ENCODE measurements at places on chromosomes 2 and 18.

DNA sequence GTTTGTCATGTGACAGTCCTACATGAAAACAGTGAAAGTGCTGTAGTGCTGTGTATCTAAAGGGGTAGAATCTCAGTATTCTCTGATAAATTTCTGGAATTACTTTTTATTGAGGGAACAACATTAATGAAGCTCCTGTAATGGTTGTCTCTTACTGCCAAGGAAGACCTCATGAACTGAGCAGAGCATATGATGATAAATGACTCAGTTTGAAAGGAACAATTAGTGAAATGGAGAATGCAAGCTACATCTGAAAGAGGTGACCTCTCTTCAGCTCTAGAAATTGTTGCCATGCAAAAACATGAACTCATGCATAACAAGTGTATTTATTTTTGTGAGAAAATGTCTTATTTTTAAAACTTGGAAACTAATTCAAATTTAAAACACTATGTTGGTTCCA, 93.6 kb downstream of the SCN9A start:
- DNase-seq: no peak

DNA sequence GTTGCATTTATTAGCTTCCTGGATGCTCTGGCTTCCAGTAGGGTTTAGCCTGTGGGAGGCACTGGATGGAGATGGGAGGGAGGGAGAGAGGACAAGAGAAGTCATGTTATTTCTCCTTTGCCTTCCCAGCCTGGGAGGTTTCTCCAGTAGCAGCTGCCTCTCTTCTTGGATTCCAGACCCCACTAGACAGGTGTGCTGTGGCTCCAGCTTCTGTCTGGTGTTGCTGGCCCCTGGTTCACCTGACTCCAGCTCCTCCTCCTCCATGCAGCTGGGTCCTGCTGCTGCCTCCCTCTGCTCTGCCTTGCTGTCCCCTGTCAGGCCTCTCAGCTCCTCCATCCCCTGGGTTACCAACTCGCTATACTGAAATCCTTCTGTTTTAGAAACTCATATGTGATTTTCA, 188.9 kb upstream of the TNP1 start:
- DNase-seq: no peak

GRCh38 chr2:70145144-70145490, 45.7 kb downstream of the C2orf42 start:
- DNase-seq: no peak

DNA sequence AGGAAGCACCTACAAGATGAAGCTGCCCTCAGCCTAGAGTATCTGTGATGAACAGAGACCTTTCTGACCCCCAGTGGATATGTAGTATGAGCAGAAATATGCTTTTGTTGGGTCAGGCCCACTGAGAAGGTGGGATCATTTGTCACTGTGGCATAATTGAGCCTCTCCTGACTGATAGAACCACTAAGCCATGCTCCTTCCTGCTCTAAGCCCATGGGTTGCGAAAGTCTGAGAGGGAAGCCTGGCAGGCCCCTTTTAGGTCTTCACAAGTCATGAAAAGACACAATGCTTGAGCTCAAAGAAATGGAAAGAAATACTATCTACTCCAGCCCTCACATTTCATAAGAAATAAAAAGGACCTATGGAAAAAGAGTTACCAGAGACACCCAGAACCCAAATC, 127.7 kb downstream of the TNS1 start:
- no peak for DNase-seq

- DNase-seq: no peak
Measured at GRCh38 chr2:181957668-181958067, 28.0 kb upstream of the PPP1R1C start.

GRCh38 chr2:181326661-181327060, 130.5 kb upstream of the ITGA4 start:
- DNase-seq: no peak

GRCh38 chr2:173043897-173044519, 31.6 kb upstream of the MAP3K20 start:
- no peak for DNase-seq

DNA sequence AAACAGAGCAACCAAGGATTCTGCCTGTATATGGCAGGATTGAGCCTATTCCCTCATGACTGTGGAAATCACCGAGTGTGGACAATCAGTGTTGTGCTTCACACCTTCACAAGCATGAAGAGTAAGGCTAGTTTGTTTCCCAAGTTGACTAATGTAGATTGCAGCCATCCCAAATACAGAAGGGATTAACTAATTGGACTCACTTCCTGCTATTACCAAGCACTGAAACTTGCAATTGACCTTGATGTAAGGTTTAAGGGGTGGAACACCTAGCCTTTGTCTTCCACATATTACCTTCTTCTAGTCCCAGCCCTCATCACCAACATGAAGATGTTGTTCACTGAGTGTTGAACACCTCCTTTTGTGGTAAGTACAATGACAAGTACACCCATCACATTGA, 120.9 kb upstream of the RND3 start:
- no peak for DNase-seq

DNA sequence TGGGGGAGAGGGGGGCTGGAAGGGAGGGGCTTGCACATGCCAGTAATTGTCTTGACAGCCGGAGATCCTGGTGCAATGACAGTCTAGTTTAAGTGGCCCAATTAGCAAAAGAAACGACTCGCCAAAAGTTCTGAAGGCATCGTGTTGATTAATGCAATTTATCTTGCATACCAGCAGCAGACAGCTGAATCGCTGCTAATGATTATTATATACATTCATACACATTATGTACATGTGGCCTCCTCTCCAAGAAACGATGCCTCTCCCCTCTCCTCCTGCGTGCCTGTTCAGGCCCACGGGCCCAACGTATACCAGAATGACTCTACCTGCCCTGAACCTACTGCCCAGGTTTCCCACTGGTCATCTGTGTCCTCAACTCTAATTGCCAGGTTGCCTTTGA, 214.5 kb downstream of the CELF4 start:
- no peak for DNase-seq

DNA sequence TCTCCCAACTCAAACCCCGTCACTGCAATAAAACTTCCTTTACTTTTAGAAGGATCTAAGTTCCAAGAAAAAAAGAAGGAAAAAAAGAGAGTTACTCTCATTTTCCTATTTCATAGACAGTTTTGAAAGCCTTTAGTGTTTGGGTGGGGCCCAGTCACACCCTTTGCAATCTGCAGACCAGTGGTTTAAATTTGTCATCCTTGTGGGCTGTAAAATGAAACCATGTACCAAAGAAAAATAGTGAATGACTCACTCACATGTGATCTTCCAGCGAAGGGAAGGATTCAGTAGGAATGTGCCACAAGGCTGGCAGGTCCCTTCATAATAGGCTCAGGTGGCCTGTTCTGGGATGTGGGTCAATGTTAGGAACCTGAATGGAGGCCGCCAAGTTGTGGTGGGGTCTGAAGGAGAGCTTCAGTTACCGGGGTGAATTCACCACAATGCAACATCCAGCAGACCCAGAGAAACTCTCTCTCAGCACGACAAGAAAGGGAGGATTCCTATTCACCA, 28.3 kb downstream of the ANXA4 start:
- no peak for DNase-seq

DNA sequence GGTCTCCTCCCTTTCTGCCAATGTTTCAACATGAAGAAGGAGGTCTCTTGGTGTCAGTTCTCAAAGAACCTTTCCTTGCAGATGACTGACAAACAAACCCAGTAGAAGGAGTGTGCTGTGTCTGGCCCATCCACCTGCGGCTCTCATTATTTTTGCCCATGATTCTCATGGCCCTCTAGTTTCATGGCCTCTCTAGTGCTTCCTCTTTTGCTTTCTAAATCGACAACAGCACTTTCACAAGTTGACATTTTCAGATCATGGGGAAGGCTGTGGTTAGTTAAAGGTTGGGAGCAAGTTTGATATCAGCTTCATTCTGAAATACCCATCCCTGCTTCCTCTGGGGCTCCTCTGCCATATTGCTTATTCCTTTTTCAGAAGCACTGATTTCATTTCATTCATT, 805.2 kb downstream of the SLC4A3 start:
- DNase-seq: no peak

- DNase-seq: no peak
Measured at GRCh38 chr18:56161566-56162260, 476.7 kb downstream of the TXNL1 start.

GRCh38 chr2:170972296-170973224, 43.5 kb downstream of the GORASP2 start:
- DNase-seq: no peak

DNA sequence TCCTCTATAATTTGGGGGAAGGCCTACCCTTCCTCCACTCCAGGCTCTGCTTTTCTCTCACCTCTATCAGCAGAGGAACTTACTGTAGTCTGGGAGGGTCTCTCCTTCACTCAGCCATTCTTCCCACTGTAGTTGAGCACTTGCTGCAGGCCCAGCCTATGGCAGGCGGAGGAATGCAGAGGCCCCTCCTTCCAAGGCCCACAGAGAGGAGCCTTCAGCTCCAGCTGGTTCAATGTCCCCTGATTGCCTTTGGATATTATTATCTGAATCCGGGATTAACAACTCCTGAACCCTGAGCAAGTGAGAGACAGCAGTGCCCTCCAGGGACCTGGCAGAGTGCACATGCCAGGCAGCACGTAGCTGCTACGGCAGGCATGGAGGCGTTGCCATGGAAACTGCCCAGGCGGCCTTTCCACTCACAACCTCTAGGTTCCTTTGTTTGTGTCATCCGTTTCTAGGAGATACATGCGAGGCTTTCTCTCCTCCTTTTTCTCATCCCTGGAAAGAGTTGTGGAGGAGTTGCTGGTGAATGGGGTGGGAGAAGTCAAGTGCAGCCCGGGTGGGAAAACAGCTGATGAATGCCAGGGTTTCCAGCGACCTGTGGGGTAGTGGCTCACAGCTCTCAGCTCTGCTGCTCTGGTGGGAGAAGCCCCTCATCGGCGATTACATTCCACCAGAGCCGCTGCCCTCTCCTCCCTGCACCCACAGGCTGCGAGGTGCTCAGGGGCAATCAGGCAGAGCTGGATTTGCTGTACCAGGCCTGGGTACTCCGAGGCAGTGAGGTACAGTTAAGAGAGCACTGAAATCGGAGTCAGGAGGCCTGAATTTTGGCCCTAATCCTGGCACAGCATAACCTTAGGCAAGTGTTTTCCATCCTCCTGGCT, 55.3 kb upstream of the HK2 start:
- no peak for DNase-seq

- DNase-seq: no peak
Measured at GRCh38 chr18:57438743-57439608, 3.8 kb downstream of the ONECUT2 start.

DNA sequence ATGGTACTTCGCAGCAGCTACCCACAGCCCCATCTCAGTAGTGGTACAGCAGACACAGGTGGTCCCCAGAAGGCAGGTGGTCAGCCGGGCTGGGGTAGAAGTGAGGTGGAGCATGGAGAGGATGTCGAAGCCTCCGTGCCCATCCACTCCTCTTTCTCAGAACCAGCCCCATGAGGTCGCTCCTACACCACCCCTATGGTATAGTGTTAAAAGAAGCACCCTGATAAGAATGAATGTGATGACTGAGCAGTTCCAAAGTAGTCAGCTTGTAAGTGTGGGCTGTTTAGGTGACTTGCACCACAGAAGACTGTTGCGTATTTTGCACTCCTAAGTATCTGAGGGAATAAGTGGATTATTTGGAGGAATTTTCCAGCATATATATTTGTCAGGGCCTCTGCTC, 111.3 kb downstream of the WDSUB1 start:
- no peak for DNase-seq
